NCI-H69 (cell line): ENCODE measurements at places on chromosomes 12 and 14.

DNA sequence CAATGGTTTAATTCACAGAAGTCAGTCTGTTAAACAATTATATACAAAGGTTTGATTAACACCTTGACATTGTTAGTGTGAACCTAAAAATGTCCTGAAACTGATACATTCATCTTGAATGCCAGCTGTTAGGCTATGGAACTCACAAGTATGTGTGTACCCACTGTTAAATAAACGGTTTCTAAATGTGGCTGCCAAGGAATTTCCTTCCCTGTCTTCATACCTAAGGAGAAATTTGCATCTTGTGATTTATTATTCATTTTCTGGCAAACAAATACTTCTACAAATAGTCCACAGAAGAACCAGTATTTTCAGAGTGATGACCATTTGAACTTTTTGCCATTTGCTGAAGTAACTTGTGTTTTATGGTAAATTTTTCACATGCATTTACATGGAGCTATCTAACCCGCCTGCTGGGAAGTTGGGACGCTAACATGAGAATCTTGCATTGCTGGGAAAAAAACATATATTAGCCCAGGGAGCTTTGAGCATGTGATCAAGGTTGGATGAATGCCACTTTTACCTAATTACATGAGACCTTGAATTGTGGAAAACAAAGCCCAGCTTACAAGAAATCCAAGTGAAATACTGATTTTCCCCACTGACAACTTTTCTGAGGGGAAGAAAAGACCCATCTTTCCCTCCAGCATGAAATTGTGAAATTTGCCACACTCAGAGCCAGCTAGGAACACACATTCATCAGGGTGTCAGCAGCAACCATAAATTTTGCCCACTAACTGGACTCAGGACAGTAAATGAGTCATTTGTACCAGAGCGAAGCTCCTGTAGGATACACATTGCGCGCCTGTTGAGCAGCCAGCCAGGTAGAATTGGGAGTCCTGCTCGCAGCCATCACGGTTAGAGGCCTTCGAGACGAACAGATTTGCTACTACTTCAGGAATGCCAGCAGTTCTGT lies 118.0 kb downstream of the KICS2 start:
- DNase-seq, result peak; percentile 25

DNA sequence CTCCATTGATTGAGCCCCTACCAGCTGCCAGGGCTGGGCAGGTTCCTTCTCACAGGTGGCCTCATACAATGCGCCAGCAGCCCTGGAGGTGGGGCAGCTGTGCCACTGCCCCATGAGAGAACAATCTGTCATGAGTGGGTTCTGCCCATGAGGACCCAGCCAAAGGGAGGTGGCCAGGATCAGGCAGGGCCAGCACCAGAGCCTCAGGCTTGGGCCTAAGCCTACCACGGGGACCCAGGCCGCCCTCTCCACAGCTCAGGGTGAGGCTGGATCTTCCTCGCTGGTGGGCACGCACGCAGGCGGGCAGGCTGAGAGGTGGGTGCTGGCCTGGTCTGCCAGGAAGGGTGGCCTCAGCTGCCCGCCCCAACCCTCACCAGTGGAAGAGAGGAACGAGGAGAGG lies 110.7 kb downstream of the KIF26A start:
- no peak for DNase-seq

- DNase-seq, result no peak
Measured at GRCh38 chr12:106651552-106651951, 68.7 kb downstream of the RFX4 start.

DNA sequence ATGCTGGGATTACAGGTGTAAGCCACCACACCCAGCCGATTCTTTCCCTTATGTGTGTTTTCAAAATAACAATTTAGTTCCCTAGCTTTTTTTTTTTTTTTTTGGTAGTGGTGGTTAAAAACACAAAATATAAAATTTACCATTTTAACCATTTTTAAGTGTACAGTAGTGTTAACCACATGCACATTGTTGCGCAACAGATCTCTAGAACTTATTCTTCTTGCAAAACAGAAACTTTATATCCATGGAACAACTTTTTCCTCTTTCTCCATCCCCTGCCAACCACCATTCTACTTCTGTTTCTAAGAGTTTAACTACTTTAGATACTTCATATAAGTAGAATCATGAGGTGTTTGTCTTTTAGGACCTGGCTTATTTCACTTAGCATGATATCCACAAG lies 1.1 kb upstream of the NDUFA12 start:
- no peak for DNase-seq

GRCh38 chr14:103022685-103023044 lies 34.7 kb downstream of the CDC42BPB start:
- peak; percentile 91 for DNase-seq

DNA sequence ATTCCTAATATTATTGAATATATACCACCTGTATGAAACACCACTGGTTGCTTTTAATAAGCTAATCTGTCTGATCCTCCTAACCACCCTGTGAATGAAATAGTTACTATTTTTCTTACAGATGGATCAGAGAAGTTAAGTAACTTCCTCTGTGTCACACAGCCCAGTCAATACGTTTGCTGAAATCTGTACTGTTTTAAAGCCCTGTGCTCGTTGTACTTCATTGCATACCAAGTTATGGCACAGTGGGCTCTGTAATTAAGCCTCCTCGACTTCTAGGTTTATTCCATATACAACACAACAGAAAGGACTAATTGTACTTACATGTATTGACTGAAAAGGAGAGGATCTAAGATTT lies 137.9 kb downstream of the TPH2 start:
- peak; percentile 68 for DNase-seq

DNA sequence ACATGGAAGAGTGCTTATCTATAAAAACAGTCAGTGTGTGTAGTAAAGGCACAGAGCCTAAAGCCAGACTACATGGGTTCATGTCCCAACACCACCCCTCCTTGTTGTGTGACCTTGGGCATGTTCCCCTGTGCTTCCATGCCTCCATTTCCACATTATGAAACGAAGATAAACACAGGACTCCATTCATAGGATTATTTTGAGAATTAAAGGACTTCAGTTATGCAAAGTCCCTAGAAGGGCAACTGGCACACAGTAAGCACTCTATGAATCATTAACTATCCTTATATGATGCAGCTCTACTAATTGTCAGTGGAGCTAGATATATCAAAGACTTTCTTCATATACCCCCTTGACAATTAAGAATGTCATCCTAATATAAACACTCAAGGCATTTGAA lies 17.8 kb downstream of the IFNG-AS1 start:
- DNase-seq, result no peak

- peak; percentile 86 for DNase-seq
Measured at GRCh38 chr12:94150240-94151121, 2.1 kb downstream of the PLXNC1 start.

DNA sequence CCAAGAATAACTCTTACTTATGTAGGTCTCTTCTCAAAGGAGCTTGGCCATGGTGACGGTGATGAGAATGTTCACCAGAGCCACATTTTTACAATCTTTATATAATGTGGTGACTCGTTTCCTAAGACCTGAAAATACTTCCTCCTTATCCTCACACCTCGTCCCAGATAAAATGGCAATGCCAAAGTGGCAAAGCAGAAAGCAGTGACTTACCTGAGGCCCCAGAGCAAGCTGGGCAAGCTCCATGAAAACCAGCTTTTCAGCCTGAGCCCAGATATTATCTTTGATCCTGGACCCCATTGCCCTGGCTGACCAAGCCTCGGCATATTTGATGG lies 173.6 kb upstream of the PRMT8 start:
- no peak for DNase-seq

GRCh38 chr12:121793440-121793837 lies at the start of gene RHOF:
Gene RHOF, minus strand, starts transcription at chr12:121793688. Its CDS starts 55 bp downstream, at chr12:121793633.
- DNase-seq, result peak; percentile 77

- no peak for DNase-seq
Measured at GRCh38 chr14:51879170-51879569, 18.8 kb downstream of the GNG2 start.

DNA sequence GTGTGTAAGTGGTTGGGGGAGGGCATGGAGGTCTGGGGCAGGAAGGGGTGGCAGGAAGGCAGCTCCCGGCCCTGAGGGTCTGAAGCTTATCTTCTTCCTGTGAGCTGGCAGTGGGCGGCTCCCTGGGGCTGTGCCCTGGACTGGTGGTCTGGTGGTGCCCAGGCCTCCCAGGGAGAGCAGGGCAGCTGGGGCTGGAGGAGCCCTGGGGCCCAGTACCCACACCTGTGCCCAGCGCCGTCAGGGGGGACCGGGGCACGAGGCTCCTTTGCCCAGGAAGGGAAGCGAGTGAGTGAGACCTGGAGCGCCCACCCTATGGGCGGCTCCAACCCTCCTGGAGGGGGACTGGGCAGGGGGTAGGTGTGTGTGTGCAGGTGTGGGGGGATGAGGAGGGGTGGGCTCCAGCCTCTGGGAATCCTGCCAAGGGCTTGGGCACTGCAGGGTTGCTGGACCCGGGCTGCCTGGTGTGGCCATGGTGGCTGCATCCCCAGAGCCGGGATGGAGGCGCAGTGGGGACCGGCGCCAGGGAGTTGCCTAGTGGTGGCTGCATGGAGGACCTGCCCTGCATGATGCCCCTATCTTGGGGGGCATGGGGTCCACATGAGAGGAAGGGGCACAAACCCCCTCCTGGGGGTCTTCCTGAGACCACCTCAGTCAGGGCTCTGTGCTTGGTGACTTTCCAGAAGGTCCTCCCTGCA lies 353.6 kb downstream of the TMEM121 start:
- DNase-seq, result peak; percentile 66

- DNase-seq, result peak; percentile 95
Measured at GRCh38 chr14:56422703-56423213, 156.8 kb upstream of the TMEM260 start.

- DNase-seq, result no peak
Measured at GRCh38 chr12:4134448-4135263, 138.9 kb upstream of the CCND2 start.

GRCh38 chr12:77319166-77319565 lies 253.8 kb upstream of the E2F7 start:
- no peak for DNase-seq

DNA sequence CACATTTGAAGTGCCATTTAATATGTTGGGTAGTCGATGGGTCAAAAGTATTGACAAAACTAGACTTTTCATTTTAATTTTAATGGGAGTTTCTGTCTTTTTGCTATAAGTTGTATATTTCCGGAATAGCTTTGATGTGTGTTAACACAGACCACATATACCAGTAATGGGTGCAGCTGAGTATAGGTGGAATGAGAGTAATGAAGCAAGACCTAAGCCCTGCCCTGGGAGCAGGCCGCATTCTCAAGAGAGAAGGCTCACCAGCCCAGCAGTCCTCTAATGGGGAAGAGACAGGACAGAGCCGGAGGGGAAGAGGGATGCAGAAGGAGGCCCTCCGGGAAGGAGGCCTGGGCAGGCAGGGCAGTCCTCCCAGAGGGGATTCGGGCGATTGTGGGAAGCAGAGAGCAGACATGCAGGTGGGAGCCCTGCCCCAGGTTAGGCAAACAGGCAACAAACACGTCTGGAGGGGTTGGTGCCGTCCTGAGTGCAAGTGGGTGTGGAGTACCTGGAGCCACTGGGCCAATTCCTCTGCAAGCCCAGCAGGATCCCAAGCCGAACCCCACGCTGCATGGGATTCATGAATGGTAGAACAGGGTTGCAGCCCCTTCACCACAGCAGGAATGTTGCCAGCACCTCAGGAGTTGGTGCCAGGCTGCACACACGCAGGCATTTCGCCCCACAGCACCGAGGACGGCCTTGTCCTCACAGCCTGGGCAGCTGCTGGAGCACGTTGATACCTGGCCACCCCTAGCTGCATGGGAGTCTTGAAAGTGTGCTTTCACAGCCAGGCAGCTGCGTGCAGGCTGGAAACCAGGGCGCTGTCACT lies 7.8 kb downstream of the CKB start:
- DNase-seq, result no peak

DNA sequence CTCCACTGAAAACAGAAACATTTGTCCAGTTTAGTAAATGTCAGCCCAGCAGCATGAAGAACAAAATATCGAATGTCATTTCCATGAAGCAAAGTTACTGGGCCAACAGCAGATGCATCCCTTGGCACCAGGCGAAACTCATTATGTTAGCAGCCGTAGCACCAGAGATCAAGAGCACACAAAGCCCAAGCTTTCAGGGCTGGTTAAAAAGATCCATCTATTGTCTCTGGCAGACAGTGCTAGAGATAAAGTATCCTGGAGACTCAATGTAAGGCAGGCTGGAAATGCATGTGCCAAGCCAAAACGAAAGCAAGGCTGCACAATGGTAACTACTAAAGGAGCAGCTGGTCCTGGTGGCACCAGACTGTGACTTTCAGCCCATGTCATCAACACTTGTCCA lies 120.3 kb upstream of the PLEKHG7 start:
- peak; percentile 41 for DNase-seq

DNA sequence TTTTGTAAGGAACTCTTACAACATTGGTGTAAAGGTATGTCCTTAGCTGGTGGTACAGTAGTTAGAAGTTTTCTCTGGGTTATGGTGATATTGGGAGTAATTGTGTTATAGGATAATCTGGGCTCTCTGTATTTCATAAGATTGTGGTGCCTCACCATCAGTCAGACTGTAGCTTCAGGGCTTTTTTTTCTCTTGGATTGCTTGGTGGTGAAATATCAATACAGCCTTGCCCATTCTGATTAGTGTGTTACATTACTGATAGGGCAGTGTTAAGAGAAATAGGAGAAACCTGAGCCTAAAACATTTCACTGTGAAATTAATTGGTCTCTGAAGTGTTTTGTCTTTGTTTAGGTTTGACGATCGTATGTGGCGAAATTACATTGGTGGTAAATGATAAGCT lies 71.0 kb downstream of the RCOR1 start:
- DNase-seq, result no peak

DNA sequence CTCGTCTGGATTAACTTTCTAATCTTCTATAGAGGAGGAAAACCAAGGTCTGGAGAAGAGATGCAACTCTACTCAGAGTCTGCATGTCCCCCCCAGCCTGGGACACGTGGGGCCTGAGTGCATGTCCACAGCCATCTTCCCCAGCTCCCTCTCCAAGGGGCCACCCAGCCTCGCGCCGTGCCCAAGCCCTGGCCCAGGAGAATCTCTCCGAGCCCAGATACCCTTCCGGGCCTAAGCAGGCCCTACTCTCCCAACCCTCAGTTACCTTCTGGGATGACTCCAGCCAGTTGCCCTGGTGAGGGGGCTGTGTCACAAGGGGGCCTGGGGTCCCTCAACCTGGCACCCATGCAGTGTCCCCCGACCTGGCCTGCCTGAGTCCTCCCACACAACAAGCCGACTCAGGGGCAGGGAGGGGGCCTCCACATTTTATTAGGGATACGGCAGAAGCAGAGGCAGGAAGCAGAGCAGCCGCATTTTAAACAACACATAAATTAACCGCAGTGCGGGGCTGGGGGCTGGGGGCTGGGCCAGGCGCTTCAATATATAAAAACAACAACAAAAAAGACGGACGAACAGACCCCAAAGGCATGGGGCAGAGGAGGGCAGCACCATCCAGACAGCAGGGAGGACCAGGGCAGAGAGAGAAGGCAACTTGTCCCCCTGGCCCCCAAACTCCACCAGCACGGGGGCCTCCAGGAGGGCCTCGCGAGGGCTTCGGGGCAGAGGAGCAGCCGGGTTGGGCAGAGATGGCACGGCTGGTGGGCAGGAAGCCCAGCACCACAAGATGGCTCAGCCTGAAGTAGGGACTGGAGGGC lies 37.3 kb downstream of the NCKAP5L start:
- no peak for DNase-seq

- DNase-seq, result peak; percentile 71
Measured at GRCh38 chr12:93137656-93138612, 208.8 kb upstream of the EEA1 start.

GRCh38 chr14:34872822-34873588 lies 2.2 kb downstream of the BAZ1A start:
- DNase-seq, result no peak

- DNase-seq, result no peak
Measured at GRCh38 chr14:52399104-52399503, 85.0 kb downstream of the PTGER2 start.

- DNase-seq, result peak; percentile 64
Measured at GRCh38 chr12:51536159-51536558, 54.9 kb upstream of the SCN8A start.

GRCh38 chr12:12684375-12685106 lies 11.4 kb downstream of the GPR19 start:
- DNase-seq, result peak; percentile 95
